Neural progenitor cell (in vitro differentiated cells): ENCODE measurements at places on chromosomes 7 and 10.

GRCh38 chr7:141960687-141961422 is 12.7 kb downstream of the TAS2R38 start:
- no peak for DNase-seq

DNA sequence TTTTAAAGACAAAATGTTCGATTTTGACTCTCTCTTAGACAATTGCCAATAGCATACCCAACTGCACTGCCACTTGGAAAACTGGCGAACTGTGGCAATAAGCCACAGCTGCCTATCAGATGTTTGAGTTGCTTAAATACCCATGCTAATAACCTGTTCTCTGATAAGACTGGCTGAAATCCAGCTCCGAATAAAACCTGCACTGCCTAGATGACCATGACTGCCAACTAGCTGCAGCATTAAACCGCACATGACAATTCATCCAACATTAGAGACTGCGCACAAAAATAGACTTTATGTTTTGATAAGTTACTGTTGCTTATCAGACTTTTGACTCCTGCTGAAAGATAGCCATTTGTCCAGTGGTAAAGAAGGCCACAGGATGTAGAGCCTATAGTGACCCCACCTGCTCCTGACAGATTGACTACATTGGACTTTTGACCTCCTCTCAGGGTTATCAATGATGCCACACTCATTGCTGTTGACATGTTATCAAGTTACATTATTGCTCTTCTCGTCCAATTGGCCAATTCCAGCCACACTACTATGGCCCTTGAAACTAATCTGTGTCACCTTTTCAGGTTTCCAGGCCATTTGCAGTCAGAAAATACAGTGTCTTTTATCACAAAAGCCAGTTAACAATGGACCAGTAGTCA is 299.0 kb downstream of the HGF start:
- DNase-seq = no peak

- no peak for DNase-seq
Observed at GRCh38 chr10:34137955-34138354, 677.1 kb downstream of the PARD3 start.

DNA sequence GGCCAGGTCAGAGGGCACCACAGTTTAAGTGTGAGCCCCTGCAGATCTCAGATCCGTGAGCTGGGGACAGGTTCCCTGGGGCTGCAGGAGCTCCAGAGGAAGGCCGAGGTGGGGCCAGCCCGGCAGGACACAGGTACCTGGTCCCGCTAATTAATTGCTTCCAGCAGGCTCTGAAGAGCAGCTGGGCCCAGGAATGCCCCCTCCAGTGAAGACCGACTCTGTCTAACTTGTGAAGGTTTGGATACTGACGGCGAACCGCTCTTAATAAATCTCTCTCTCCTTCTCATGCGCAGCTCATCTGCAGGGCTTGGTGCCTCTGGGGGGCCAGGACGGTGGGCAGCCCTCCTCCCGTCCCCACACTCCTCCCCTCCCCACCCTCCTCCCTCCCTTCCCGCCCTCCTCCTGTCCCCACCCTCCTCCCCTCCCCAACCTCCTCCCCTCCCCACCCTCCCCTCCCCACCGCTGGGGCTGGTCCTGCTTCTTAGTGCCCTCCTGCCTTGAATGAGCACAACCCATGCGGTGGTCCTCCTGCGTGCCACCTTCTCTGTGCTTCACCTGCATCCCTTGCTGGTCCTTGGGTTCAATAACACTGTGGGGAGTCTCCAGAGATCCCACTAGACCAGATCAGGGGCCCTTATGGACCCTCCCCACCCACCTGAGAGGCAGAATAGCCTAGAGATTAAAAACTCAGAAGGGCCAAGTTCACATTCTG is 38.3 kb downstream of the PDGFA start:
- DNase-seq = no peak

DNA sequence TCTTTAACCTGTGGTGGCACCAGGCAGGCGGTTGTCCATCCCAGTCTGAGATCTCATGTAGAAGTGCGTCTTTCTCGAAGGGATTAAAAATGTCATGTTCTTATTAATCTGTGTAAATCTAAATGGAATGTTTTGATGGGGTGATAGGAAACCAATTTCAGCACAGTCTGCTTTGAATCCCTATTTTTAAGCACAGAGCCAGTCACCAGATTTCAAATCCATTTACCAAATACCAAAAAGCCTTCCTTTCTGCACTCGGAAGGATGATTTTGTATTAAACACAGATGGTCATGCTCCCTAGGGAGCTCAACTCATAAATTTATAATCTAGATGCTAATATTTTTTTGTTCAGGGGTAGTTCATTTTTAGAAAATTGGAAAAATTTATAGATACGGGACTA is 160.6 kb upstream of the AOAH start:
- DNase-seq = no peak

GRCh38 chr7:140659856-140660255 is 12.9 kb upstream of the ADCK2 start:
- DNase-seq = no peak

- no peak for DNase-seq
Observed at GRCh38 chr10:100135486-100135885, 50.3 kb downstream of the ERLIN1 start.

GRCh38 chr10:84401854-84402611 is 73.6 kb downstream of the CCSER2 start:
- DNase-seq = no peak

- DNase-seq = no peak
Observed at GRCh38 chr7:98892609-98893008, 14.3 kb downstream of the TRRAP start.
